Smooth muscle cell of trachea (primary cell): ENCODE measurements at places on chromosomes 16 and 17. TPM values are rescaled to one million over a fixed set of nuclear protein-coding genes. Genes with fewer than 3 reads are reported as not detected.

Gene KRTAP9-2
- total RNA-seq = not detected in 2 replicates

Gene RRAD
- 1.7 and 26.5 TPM in 2 replicates for total RNA-seq

Gene CETP
- 0.17 TPM in 1 of 2 replicates, not detected in the other for total RNA-seq

Gene PRSS36
- total RNA-seq = 0.17 and 0.29 TPM in 2 replicates

Gene MYH2
- under 0.01 TPM in 1 of 2 replicates, not detected in the other for total RNA-seq

Gene INCA1
- total RNA-seq = 0.66 TPM in 1 of 2 replicates, not detected in the other

Gene FNDC8
- not detected in 2 replicates for total RNA-seq

Gene GRAPL
- total RNA-seq = 0.15 and 0.66 TPM in 2 replicates

Gene OTOA
- 0.15 and 0.17 TPM in 2 replicates for total RNA-seq

Gene PYCARD
- total RNA-seq = 120 and 136 TPM in 2 replicates

Gene PPY
- total RNA-seq = not detected in 2 replicates

Gene NACA2
- not detected in 2 replicates for total RNA-seq
